ENCODE measurements at places on chromosomes 5 and 9.
A peak's percentile ranks its signal among the peaks of the same experiment; 100 is the strongest.

DNA sequence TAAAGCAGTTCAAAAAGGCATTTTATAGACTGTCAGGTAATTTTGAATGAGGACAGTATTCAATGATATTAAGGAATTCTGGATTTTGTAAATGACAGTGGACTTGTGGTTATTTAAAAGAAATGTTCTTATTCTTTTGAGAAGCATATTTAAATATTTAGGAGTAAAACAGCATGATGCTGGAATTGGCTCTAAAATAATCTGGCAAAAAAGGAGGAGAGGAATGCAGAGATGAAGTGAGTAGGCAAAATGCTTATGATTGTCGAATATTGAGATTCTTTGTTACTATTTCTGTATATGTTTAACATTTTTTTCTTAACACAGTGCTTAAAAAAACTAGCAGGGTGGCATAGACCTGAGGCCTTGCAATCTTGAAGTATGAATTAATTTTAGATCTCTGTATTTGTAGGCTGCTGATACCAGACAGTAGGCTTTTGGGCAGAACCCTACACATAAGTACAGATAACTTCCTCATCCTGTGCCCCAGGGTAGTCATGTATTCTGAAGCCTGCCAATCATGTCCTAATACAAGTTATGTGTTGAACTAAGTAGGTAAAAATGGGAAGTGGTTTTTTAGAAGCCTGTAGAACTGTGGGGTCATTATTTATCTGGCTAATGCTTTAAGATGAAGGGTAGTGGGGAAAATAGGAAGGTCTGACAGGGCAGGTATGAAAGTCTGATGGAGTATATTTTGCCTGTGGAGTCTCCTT lies 9.4 kb downstream of the CD180 start:
- peak overlapping the region; percentile 3 for H3K27ac ChIP-seq
- H3K27me3 ChIP-seq: no peaks in the 10 kb centered on the region
- H3K4me3 ChIP-seq: no peak overlapping the region
- H3K4me1 ChIP-seq: peaks cover 28% of the 10 kb centered on the region
- no peaks in the 10 kb centered on the region for H3K36me3 ChIP-seq

DNA sequence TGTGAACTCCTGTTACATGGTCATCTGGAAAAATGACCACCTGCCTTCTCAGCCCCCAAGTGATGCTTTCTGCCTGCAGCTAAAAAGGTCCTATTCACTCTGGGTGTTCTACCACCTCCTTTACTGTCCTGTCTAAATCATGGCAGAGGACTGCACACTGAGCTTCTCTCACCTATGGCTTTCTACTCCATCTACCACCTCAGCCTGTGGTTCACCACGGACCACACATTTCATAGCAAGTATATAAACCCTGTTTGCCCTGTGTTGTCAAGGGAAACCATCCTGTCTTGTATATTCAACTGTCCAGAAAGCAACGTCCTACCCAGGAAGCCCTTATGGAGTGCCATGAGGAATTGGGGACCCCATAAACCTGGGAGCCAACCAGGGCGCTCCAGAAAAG lies 167.4 kb upstream of the ITGA1 start:
- no peak overlapping the region for H3K27ac ChIP-seq
- DNase-seq: no peak
- no peaks in the 10 kb centered on the region for H3K36me3 ChIP-seq
- no peaks in the 10 kb centered on the region for H3K4me1 ChIP-seq

DNA sequence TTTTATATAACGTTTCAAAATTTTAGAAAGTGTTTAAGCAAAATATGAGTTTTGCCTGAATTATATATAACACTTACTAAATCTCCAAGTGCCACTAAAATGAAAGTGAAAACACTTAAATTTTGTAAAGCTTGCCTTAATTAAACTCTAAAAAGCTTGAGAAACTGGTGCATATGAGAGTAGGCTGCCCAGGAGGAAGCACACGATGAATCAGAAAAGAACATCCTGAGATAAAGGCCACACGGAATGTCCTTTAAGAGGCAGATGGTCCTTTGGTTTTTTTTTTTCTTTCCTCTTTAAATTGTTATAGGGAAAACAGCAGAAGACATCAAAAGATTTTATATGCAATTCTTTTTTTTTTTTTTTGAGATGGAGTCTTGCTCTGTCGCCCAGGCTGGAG lies 60.3 kb downstream of the HABP4 start:
- peaks cover 14% of the 10 kb centered on the region for H3K36me3 ChIP-seq
- no peak overlapping the region for H3K27ac ChIP-seq
- no peaks in the 10 kb centered on the region for H3K4me1 ChIP-seq
- H3K4me3 ChIP-seq: no peak overlapping the region
- DNase-seq: no peak

- H3K27me3 ChIP-seq: no peaks in the 10 kb centered on the region
- H3K4me1 ChIP-seq: no peaks in the 10 kb centered on the region
- H3K36me3 ChIP-seq: no peaks in the 10 kb centered on the region
- no peak overlapping the region for H3K27ac ChIP-seq
- DNase-seq: no peak
- no peak overlapping the region for H3K4me3 ChIP-seq
Measured at GRCh38 chr9:4857163-4857810, 64.5 kb downstream of the RCL1 start.

DNA sequence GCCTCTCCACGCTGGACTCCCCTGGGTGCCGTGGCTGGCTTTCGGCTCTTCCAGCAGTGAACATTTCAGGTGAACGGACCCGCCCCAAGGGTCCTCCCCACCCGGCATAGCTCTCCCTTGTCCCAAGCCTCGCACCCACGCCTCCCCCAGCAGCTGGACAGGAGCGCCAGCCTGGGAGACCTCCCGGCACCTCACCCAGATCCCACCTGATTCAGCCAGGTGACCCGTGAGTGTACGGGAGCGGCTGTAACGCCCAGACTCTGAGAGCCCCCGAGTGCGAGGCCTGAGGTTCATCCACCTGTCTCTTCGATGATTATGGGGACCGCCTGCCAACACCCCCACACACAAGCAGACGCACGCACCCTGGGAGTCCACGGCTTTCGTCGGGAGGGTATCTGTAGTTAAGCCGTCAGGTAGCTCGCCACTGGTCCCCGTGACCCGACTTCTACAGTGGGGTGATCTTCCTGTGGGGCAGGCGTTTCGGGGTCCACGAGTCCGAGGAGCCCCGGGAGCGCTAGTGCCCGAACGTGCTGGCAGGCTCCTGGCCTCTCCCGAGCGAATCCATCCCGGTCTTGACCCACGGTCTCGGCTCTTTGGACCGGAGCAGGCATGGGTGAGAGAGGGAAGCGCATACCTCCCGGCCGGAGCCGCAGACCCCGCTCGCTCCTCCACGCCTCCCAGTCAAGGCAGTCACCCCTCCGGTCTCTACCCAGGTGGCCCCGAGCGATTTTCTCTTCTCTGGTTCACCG lies 14.9 kb downstream of the TRIM7 start:
- H3K27me3 ChIP-seq: no peaks in the 10 kb centered on the region
- H3K27ac ChIP-seq: peak overlapping the region; percentile 45
- no peak for DNase-seq
- no peaks in the 10 kb centered on the region for H3K36me3 ChIP-seq
- H3K4me3 ChIP-seq: peak overlapping the region; percentile 70
- peaks cover 3% of the 10 kb centered on the region for H3K4me1 ChIP-seq

DNA sequence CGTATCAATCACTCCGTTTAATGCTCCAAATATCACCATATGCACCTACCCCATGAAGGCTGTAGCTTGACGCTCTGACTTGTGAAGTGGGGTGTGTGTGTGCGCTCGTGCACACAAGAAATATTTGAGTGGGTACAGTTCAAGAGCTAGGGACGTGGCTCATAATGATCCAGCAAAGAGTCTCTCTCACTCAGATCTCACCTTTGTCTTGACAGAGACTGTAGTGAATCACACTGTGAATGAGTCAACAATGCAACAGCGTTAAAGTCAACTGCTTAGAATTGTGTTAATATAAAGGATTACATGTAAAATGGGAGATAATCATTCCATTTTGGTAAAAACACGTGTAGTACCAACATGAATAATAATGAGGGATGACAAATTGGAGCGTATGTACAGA lies 119.4 kb downstream of the MED27 start:
- H3K4me3 ChIP-seq: no peak overlapping the region
- no peaks in the 10 kb centered on the region for H3K4me1 ChIP-seq
- no peak overlapping the region for H3K27ac ChIP-seq
- H3K36me3 ChIP-seq: no peaks in the 10 kb centered on the region
- no peaks in the 10 kb centered on the region for H3K27me3 ChIP-seq

GRCh38 chr9:68974431-68974830 lies 39.5 kb downstream of the PRKACG start:
- H3K4me3 ChIP-seq: no peak overlapping the region
- no peaks in the 10 kb centered on the region for H3K36me3 ChIP-seq
- H3K27me3 ChIP-seq: no peaks in the 10 kb centered on the region
- DNase-seq: no peak
- peaks cover 6% of the 10 kb centered on the region for H3K4me1 ChIP-seq

- no peaks in the 10 kb centered on the region for H3K4me1 ChIP-seq
Measured at GRCh38 chr9:99773468-99774138, 48.1 kb upstream of the NR4A3 start.

GRCh38 chr9:97703437-97704344 lies 6.6 kb upstream of the XPA start:
- no peak overlapping the region for H3K4me3 ChIP-seq
- H3K27me3 ChIP-seq: no peaks in the 10 kb centered on the region
- no peaks in the 10 kb centered on the region for H3K36me3 ChIP-seq

- no peak overlapping the region for H3K27ac ChIP-seq
- no peaks in the 10 kb centered on the region for H3K36me3 ChIP-seq
- no peaks in the 10 kb centered on the region for H3K4me1 ChIP-seq
- DNase-seq: no peak
- peaks cover 60% of the 10 kb centered on the region for H3K27me3 ChIP-seq
Measured at GRCh38 chr9:36759141-36759540, 186.4 kb downstream of the MELK start.

DNA sequence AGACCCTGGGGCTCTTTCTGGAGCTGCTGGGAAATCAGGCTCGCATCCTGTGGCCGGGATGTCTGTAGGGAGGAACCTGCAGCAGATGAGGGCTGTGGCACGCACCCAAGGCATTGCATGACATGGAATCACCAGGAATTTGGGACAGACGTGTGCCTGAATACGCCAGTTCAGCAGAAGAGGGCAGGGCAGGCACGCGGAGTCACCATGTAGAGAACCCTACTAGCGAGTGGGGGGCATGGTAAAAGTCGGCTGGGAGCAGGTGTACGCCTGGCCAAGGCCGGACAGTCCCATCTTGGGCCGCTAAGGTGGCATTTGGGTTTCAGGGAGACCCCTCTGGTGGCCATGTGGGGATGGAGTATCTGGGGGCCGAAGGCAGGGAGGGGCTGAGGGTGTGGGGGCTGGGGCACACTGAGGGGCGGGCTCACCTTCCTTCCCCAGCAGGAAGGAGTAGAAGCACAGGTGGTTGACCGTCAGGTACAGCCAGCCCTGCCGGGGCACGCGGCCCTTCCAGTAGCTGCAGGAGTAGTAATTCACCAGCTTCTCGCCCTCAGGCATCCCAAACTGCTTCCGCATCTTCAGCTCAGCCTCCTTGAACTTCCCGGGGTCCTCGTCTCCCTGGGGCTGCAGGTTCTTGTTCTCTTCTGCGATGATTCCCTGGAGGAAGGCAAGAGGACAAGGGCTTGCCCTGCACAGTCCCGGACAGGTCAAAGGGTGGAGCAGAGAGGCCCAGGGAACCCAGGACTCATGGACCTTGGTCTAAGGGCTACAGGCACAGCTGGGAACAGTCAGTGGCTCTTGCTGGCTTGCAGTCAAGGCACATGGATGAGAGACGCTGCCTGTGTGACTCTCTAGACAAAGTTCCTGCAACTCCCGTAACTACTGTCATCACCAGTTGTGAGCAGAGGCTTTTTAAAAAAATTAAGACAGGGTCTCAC lies 13.5 kb downstream of the TBC1D9B start:
- H3K4me1 ChIP-seq: no peaks in the 10 kb centered on the region
- H3K36me3 ChIP-seq: peaks cover 76% of the 10 kb centered on the region
- no peaks in the 10 kb centered on the region for H3K27me3 ChIP-seq

DNA sequence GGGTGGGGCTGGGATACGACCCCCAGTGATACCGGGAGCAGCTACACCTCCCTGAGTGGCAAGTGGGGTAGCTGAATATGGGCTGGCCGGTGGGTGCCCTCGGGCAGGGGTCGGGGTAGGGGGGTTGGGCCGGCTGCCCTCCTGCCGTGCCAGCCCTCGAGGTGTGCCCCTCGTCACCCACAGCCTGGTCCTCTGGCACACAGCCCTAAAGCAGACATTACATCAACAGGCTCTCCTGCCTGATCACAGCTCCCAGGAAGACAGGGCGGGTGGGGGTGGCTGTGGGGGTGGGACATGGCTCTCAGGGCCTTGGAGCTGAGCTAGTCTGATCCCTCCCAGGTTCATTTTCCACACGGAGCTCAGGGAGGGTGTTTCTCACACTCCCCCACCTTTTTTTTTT lies 23.2 kb downstream of the FBXW5 start:
- H3K27me3 ChIP-seq: no peaks in the 10 kb centered on the region
- peaks cover 24% of the 10 kb centered on the region for H3K36me3 ChIP-seq
- H3K4me3 ChIP-seq: no peak overlapping the region

- peak overlapping the region; percentile 39 for H3K4me3 ChIP-seq
- H3K4me1 ChIP-seq: peaks cover 53% of the 10 kb centered on the region
- DNase-seq: no peak
- H3K27ac ChIP-seq: peak overlapping the region; percentile 85
Measured at GRCh38 chr9:95494022-95494415, 22.8 kb downstream of the PTCH1 start.

GRCh38 chr5:177432839-177433657 lies 6.6 kb downstream of the GRK6 start:
- no peaks in the 10 kb centered on the region for H3K27me3 ChIP-seq
- H3K4me3 ChIP-seq: peak overlapping the region; percentile 53
- peaks cover 32% of the 10 kb centered on the region for H3K36me3 ChIP-seq
- DNase-seq: no peak

Measured in T-cell (primary cell).